ENCODE measurements at places on chromosomes 5 and 9. TPM values are rescaled to one million over a fixed set of nuclear protein-coding genes. Genes with fewer than 3 reads are reported as not detected.

Gene PCDHB14
- 12.3 TPM for total RNA-seq

- no peak for DNase-seq
Observed at GRCh38 chr5:71013575-71013974, 11.6 kb downstream of the NAIP start.

DNA sequence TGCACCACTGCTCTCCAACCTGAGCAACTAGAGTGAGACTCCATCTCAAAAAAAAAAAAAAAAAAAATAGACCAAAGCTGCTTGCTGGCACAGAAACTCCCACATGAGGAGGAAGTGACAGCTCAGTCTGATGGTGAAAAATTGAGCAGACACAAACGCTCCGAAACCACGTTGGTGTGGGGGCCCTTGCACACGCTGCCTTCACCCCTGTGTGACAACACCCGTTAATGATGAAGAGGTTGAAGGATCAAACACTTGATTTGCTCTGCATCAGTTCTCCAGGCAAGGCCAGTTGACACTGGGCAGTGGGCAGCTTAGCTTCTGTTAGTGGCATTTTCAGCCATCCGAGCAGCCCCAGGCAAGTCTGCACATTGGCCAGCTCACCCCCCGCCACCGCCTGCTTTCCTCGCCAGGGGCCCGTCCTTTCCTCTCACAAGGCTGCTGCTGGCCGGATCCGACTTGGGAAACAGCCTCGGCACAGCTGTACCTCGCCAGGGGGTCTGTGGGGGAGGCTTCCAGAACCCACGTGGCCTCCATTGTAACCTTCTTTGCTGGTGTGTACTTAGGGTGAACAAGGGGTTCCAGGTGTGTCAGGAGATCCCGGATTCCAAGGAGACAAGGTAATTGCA is 79.8 kb downstream of the COL27A1 start:
- no peak for DNase-seq

DNA sequence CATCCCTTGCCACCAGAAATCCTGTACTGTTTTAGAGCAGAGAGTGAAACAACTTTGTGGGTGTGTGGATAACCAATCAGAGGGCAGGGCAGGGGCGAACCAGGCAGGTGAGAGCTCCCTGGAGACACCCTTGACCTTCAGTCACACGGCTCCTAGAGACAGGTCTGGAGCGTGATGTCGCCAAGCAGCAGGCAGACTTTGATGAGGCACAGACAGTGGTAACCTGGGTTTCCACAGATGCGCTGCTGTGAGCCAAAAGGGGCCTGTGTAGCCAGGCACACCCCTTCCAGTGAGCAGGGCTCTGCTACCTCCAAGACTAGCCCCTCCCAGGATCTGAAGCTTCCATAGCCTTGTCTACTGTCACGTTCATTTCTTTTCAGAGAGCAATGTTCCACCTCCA is 317.8 kb upstream of the ADCY2 start:
- no peak for DNase-seq

GRCh38 chr5:6372251-6373080 is 5.9 kb downstream of the MED10 start:
- DNase-seq = no peak

- DNase-seq = no peak
Observed at GRCh38 chr9:86649913-86650312, 295.7 kb upstream of the TUT7 start.

Gene NUDT12
- total RNA-seq = 7.2 TPM

Data from umbilical cord (tissue), 2 donors.